ENCODE measurements at places on chromosomes 6 and 20.

GRCh38 chr6:18990059-18990978, 603.2 kb downstream of the RNF144B start:
- peak; percentile 94 for ATAC-seq

DNA sequence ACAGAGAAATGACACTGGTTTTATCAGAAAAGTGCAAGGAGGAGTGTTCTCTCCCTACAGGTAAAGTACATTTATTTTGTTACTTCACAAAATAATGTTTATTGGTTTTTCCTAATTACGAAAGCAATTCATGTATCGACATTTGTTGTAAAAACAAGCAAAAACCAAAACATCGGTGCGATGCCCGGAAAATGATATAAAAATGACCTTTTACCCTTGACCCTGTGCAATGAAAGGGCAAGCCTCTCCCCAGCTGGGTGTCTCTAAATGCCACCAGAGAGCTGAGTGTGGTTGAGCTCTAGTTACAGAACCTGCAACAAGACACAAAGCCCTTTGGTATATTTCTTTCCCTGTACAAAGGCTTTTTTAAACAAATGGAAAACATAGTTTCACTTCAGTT, 65.4 kb downstream of the CD164 start:
- no peak for ATAC-seq

GRCh38 chr6:122953766-122954165, 42.3 kb upstream of the CLVS2 start:
- no peak for ATAC-seq

- no peak for ATAC-seq
Observed at GRCh38 chr6:17224056-17224455, 57.1 kb upstream of the RBM24 start.

DNA sequence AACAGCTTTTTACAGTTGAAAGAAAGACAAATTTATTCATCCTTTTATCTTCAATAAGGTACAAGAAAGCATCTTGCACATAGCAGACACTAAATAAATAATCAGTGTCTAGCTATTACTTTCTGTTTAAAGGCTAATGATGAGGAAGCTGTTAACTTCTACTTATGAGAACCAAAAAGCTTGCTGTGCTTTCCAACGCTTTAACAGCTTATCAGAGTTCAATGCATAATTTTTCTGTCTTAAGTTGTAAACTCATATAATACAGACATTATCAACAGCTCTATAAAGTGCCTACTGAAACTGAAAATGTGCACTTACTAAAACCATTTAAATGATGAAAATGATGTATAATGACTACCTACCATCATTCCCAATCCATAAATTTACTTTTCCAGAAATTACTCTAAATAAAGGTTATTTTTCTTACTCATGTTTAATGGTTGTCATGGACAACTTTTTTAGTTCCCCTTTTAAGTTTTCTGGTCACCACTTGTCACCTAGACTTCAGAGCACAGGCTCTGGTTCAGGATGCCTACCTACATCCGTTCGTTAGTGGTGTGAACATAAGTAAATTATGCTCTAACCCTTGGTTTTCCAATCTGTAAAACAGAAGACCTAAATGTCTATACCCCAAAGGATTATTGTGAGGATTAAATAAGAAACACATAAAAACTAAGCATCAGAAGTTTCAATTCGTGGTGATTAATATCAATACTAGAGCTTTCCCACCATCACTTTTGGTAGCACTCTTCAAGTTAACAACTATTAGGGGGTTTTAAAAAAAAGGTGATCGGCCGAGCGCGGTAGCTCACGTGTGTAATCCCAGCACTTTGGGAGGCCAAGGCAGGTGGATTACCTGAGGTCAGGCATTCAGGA, 8.0 kb downstream of the PNISR start:
- ATAC-seq = no peak

DNA sequence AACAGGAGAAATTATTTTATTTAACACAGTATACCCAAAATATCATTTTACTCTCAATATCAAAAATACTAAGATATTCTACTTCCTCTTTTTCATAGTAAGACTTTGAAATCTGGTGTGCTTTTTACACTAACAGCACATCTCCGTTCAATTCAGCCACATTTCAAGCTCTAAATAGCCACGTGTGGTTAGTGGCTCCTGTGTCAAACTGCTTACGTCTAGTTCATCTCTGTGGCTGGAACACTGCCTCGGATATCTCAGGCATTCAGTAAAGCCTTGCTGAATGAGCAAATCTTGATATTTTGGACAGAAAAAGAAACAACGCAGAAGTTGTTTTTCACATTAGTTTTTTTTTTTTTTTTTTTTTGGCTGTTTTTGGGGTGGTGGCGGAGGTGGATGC, 136.1 kb downstream of the EYA4 start:
- no peak for ATAC-seq

DNA sequence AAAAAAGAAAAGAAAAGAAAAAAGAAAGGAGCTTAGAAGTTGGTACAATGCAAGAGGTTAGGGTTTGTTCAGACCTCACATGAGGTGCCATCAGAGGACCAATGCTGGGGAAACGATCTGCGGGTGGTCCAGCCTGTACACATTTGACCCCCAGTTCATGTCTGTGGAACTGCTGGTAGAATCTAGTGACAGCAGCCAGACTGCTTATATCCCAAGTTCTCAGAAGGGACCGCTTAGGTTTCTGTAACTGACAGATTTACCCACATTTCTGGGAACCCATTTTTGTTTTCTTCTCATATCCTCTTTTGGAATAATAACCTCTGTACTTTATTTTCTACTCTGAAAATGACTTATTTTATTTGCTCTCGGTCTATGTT, 4.7 kb downstream of the PPP1R18 start:
- ATAC-seq = no peak

DNA sequence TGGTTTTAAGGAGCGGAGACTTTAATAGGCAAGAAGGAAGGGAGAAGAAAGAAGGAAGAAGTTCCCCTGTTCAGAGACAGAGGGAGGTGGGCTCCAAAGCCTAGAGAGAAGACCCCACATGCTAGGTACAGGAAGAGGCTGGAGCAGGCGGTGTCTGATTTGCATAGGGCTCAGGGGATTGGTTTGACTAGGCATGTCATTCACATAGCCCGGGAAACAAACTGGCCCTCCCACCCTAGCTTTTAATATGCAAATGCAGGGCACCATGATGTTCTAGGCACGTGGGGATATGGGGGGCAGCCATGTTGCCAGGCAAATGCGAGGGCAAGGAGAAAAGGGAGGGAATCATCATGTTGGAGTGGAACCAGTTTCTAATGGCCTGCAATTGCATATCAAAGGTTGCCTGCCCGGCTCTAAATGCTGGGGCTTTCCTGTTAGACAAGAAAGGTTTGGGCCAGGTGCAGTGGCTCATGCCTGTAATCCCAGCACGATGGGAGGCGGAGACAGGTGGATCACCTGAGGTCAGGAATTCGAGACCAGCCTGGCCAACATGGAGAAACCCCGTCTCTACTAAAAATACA, 34.3 kb upstream of the AGPAT4 start:
- ATAC-seq = no peak

GRCh38 chr6:161727083-161727833, 453.4 kb upstream of the AGPAT4 start:
- no peak for ATAC-seq

GRCh38 chr20:37911838-37912281, 8.9 kb downstream of the VSTM2L start:
- ATAC-seq = peak; percentile 38

DNA sequence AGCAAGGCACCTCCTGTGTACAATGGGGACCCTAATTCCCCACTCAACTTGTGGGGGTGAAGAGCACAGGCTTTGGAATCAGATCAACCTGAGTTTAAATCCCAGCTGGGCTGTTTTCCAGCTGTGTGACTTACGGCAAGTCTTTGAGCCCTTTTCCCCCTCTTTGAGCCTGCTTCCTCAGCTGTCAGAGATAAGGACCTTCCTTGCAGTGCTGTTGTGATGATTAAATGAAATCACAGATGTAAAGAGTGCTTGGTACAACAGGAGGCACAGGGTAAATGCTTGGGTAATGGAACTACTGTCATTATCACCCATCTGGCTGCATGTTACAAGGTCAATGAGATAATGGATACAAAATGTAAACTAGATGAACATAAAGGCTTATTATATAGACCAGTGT, 3.2 kb downstream of the SNX21 start:
- ATAC-seq = no peak

Measured in SK-N-SH treated with all-trans-retinoic acid at 6 μM for 48 hours (cell line).